ENCODE measurements at places on chromosomes 7 and 10.
A peak's percentile ranks its signal among the peaks of the same experiment; 100 is the strongest.

- DNase-seq = no peak
Measured at GRCh38 chr10:49167425-49168170, 20.6 kb downstream of the TMEM273 start.

- no peak for DNase-seq
Measured at GRCh38 chr10:59898125-59898835, 8.1 kb downstream of the CCDC6 start.

DNA sequence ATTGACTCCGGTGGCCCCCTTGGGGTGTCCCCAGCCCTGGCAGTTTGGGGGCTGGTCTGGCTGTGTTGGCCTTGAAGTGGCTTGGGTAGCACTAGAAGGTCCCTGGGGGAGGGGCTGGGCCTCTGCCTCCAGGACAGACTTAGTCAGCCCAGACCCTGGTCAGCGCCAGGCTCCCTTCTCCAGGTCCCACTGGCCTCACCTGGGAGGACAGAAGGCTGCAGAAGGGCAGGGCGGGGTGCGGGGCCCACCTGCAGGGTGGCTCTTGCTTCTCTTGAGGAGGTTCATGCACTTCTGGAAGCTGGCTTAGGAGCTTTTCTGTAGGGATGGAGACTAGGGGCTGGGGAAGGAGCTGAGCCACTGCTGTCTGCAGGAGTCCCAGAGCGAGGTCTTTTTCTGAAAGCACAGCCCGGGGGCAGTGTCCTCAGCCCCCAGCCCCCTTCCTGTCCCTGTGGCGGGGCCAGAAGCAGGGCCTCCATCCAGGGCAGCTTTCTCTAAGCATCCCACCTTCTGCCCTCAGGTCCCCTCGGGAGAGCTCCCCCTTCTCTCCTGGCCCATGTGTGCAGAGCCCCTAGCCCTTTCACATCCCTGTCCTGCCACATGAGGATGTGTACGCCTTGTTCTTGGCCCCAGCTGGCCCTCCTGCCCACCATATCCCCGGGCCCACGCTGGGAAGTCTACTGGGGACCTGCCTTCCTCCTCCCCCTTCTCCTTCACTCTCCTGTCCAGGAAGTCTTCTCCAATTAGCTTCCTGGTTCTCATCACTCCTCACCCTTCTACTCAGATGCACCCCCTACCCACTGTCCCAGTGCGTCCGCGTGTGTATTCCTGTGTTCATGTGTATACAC, 11.0 kb downstream of the TBATA start:
- DNase-seq = no peak

- peak; percentile 33 for DNase-seq
Measured at GRCh38 chr10:98045785-98046389, 15.5 kb upstream of the CRTAC1 start.

DNA sequence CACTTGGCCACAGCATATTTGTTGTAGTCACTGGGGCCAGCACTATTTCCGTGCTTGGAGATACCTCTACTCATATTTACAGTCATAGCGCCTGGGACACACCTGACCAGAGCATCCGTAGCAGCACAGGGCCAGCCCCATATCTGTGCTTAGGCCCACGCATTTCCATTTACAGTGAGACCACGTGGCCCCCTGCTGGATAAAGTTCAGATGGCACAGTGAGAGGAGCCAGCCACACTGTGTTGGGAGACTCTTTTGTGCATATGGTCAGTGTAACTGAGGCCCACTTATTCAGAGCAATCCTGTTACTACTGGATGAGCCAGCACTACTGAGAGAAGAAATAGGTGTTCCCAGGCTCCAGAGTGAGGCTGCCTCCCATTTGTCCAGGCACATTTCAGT, 455.3 kb downstream of the REEP3 start:
- no peak for DNase-seq

DNA sequence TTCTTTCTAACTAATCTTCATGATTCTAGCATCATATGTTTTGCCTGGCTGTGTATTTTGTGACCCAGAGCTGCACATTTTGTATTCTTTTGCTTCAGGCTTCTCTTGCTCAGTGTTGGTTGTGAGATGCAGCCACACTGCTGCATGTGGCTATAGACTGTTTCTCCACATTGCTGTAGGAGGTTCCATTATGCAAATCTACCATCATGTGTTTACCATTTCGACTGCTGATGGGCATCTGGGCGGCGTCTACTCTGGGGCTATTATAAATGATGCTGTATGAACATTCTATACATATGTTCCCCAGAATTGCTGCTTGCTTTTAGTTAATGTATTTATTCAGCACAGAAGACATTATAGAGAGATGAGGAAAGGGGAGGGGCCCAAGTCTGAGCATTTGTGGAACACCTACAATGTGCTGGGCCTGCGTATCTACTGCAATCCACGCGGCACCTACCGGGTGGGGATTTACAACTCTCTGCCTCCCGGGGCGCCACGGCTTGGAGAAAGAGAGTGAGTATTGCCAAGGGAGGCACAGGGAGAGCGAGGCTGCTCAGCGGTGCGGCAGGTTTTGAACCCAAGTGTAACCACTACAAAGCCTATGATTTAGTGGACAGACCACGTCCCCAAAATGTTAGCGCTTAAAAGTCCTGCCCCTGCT, 172.5 kb downstream of the PRKAG2 start:
- no peak for DNase-seq

DNA sequence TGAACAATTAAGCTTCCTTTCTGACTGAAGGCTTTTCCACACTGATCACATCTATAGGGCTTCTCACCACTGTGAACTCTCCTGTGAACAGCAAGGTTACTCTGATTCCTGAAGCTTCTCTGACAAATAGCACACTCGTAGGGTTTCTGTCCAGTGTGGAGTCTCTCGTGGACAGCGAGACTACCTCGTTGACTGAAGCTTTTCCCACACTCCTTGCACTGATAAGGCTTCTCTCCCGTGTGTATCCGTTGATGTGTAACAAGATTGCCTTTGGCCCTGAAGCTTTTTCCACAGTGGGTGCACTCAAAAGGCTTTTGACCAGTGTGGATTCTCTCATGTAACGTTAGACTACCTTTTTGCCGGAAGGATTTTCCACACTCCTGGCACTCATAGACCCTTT, 4.4 kb downstream of the ZNF32 start:
- DNase-seq = no peak

GRCh38 chr10:129741978-129742741, 221.9 kb downstream of the EBF3 start:
- no peak for DNase-seq

DNA sequence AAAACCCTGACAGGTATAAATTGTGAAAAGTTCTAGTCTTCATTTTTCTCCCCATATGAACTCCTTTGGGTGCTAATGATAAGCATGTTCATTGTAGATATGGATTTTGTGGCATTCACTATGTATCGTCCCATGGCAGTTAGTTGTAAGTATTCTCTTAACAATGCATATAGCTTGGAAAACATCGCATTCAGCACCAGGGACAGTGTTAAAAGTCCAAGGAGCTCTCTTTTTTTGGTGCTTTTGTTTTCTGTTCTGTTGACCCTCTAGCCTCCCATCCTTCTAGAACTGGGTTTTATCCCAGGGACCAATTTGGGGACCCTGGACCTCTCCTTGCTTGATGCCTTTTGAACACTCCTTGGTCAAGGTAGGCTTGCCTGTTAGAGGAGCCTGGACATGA, 37.7 kb downstream of the INSYN2A start:
- no peak for DNase-seq

DNA sequence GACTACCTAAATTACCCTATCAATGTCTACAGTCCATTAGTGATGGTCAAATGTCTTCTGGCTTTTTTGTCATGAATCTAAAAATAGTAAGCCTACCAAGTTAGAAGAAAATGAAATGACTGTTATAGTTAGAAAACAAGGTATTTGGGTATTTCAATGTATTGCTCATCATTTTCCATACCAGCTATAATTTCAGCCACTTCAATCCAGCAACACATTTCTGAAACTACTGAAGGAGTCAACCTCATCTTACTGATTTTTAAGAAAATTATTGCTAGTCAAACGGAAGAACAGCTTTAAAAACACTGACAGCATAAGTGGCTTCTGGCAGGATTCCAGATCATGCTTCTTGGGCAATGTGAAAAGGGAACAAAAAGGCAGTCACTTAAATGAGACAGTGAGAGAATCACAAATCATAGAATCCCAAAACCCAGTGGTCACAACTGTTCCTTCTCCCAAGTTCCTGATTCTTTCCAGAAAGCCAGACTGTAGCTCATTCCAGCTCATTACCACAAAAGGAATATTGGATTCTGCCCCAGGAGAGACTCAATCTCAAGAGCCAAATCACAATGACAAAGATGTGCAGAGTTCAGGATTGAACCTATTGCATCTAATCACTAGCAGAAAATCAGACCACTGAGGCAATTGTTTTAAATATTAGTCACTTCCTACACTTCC, 61.2 kb upstream of the LRRN3 start:
- DNase-seq = peak; percentile 69

- DNase-seq = no peak
Measured at GRCh38 chr7:152709287-152710152, 33.6 kb upstream of the XRCC2 start.

- DNase-seq = no peak
Measured at GRCh38 chr7:63080831-63081230, 917.8 kb upstream of the ZNF722 start.

DNA sequence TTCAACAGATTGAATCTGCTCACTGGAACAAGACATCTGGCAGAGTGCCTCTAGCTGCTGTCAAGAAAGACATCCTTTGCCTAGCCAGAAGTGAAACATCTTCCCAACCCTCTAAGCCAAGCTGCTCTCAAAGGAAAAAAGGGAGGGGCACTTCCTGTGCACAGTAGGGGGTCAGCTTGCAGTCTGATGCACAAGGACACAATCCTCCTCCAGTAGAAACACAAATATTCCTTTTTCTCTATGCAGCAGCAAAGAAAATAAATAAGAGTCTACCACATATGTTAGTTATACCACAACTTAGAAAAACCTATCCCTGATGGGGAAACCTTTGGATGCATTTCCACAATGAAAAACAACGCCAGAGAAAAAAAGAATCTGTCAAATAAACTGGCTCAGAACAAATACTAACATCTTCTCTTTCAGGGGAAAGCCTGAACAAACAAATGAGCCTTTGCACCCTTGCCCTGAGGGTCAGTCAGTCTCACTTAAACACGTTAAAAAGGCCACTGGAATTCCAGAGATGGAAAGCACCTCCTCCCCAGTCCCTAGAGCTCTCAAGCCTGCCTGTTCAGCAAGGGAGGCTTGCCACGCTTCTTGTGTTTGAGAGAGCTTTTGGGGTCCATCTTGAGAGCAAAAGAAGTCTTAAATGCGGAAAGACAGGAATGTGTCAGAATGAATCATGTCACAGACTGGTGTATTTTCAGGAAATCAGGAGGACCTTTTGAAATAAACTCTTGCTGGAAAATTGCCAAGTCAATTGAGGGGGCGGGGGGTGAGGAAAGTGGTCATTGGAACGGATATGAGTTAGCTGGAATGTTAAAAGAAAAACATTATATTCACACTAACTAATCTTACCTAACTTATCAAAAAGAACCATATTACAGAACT, 7.5 kb downstream of the LAMB1 start:
- DNase-seq = no peak

DNA sequence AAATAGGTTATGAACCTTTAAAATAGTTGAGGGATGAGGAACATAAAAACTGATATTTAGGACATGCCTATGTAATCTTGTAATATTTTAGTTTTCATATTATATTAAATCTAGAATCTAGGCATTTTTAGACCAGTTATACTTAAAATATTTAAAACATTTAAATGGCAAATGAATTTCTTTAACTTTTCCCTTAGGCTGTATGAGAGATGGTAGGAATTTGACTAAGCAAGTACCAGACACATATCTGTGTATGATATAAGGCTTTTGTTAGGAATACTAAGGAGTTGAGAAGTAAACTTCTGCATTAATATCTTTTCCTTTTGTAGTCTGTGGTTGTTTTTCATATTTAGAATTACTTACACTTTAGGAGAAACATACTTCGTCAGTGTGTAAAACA, 25.1 kb downstream of the SEPTIN7 start:
- DNase-seq = no peak

- no peak for DNase-seq
Measured at GRCh38 chr10:129968853-129969183, 4.7 kb upstream of the EBF3 start.

DNA sequence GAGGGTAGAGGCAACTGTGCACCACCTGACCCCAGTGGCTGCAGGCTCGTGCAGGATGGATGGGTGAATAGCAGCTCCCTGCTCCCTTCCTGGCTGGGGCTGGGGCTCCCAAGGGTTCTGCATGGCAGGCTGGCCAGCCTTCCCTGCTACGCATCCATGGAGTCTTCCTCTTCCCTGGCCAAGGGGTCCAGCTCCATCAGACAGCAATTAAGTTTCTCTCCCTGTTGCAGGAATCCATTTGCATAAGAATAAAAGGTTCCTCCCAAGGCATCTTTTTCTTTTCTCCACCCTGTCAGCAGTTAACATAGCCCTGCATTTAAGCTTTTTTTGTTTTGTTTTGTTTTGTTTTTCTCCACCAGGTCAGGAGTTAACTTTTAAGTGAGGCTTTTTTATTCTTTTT, 10.0 kb upstream of the CPA2 start:
- no peak for DNase-seq

- DNase-seq = no peak
Measured at GRCh38 chr7:154753226-154753625, 249.7 kb downstream of the PAXIP1 start.

GRCh38 chr10:111986079-111986478, 197.5 kb downstream of the GPAM start:
- DNase-seq = no peak

- DNase-seq = no peak
Measured at GRCh38 chr7:148201992-148202391, 388.6 kb upstream of the C7orf33 start.

- DNase-seq = no peak
Measured at GRCh38 chr10:112883360-112884178, 66.5 kb upstream of the TCF7L2 start.

DNA sequence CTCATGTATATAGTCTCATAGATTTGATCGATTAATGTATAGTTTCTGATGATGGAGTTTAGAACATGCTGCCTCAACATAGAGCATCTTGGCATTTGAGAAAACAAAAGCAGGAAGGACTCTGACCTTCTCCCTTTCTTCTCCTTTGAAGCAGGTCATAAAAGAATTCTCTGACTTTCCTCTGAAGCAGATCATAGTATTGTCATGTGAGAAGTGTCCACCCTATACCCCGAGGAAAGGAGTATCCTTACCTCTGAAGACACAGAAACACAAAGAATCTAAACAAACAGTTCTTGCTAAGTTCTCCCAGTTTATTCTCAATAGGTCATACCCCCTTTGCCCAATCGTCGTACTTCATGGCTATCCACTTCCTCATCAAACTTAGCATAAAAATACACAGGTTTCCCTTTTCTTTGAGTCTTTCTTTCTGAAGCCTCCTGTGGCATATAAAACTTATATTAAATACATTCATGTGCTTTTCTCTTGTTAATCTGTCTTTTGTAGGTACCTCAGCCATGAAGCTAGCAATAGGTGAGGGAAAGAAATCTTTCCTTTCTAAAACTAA, 194.9 kb downstream of the REEP3 start:
- DNase-seq = no peak

DNA sequence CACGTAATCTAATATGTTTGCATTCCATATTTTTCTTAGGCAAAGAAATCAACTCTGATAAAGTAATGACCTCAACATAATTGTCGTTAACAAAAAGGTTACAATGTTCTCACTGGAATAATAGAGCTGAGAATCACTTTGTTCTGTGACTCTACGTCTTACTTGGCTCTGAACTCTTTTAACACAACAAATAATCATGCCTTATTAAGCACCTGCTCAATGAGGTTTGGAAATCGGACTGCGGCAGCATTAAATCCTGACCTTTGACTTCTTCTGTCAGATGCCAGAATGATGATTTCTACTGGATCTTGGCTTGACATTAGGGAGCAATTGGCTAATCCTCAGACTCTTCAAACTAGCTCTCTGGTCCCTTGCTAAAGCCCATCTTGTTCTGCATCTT, 233.6 kb downstream of the SEMA3D start:
- DNase-seq = no peak
